ENCODE measurements at places on chromosomes 2 and 18.

- no peak for DNase-seq
Measured at GRCh38 chr2:191174442-191174841, 23.6 kb upstream of the STAT4 start.

- DNase-seq: no peak
Measured at GRCh38 chr2:222214885-222215284, 83.9 kb downstream of the PAX3 start.

DNA sequence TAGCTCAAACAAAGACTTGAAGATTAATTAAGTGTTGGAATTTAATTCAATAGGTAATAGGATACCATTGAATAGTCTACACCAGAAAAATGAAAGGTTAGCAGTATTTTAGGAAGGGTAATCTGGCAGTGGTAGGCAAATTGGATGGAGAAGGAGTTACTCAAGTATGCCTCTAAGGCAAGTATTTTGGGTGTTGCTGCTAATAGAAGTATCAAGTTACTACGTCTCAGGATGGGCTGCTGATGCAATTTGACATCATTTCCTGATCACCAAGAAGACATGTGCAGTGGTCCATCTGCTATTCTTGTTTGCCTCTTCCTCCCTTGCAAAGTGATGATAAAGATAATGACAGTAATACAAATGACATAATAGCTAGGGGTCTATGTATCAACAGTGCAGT lies 485.3 kb downstream of the TGIF1 start:
- no peak for DNase-seq

GRCh38 chr2:148006249-148007007 lies 14.1 kb downstream of the ORC4 start:
- no peak for DNase-seq

- no peak for DNase-seq
Measured at GRCh38 chr2:230423851-230424458, 8.0 kb downstream of the SP100 start.

DNA sequence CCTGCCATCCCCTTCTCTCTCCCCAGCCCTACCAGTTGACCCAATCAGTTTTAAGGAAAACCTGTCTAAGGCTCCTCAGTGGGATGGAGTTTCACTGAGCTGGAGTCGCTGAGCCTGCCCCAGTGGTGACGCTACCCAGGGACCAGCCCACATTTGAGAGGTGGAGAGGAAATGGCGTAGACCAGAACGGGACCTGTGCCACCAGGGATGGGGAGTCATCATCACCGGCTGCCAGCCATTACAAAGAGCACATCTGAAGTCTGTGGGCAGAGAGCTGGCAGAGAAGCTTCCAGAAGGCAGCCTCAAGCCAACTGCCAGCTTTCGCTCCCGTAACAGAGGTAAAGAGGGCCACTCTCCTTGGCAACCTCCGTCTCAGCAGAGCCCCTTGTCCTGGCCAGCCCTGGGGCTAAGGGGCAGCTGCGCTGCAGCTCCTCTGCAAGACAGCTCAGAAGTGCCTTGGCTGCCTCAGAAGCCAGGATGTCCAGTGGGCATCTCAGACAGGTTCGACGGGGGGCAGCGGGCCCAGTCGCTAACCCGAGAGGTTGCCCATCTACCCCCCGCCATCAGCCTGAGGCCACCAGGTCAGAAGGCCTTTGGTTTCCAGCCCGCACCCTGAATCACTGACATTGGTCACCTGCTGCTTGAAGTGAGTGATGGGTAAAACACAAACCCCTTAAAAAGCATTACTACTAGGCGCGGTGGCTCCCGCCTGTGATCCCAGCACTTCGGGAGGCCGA lies 15.4 kb downstream of the SDC1 start:
- DNase-seq: peak; percentile 73

- peak; percentile 35 for DNase-seq
Measured at GRCh38 chr2:225889452-225889851, 489.9 kb downstream of the NYAP2 start.

GRCh38 chr2:73130790-73131189 lies 18.0 kb upstream of the RAB11FIP5 start:
- DNase-seq: no peak

DNA sequence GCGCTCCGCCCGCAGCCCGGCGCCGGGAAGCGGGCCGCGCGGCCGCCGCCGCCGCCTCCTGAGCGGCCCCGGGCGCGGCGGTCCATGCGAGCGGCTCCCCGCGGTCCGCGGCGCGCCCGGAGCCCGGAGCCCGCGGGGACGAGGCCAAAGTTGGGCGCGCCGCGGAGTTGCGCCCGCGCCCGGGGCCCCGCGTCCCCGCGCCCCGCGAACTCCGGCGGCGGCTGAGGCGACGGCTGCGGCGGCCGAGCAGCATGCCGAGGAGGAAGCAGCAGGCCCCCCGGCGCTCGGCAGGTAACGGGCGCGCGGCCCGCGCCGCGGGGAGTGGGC lies 992 bp downstream of the TSHZ1 start:
- DNase-seq: no peak

DNA sequence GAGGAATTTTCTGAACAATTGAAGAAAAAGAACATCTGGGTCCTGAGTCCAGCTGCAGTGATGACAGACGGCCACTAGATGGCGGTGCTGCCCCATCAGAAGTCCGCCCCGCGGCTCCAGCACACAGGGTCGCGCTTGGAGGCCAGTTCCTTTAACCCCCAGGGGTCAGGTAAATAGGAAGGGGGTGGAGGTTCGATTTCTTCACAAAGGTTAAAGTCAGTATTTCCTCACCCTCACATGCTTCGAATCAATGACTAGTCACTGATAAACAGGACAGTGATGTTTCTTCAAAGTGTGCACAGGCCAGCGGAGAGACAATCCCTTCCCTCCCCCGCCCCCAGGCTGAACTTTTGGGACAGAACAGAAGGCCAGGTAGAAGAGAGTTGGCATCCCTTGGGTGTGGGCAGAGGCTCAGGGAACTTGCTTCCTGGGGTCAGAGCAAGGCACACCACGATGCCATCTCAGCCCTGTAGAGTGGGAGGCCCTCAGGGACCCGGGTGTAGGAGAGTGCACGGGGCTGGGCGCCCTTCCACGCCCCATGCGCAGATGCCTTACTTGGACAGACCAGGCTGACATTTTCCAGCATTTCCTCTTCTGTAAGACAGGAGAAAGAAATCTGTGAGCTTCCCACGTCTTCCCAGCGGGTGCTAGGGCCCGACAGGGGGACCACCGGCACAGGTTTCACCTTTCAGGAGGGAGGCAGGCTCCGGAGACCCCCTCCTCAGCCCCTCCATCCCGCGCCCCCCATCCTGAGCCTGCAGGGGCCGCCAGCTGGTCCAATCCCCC lies 722 bp downstream of the APOB start:
- DNase-seq: peak; percentile 76

DNA sequence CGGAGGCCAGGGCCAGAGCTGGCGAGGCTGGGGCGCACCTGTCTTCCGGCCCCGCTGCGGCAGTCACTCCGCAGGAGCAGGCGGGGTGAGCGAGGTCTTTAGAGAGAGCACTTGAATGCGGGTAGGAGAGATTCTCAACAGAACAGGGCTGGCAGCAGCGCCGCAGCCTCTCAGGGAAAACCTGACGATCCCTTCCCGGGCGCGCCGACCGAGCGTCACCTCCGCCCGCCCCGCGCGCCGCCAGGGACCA lies 526 bp downstream of the PRKRA start:
- DNase-seq: no peak

GRCh38 chr2:99159594-99159993 lies 4.8 kb downstream of the LIPT1 start:
- no peak for DNase-seq

DNA sequence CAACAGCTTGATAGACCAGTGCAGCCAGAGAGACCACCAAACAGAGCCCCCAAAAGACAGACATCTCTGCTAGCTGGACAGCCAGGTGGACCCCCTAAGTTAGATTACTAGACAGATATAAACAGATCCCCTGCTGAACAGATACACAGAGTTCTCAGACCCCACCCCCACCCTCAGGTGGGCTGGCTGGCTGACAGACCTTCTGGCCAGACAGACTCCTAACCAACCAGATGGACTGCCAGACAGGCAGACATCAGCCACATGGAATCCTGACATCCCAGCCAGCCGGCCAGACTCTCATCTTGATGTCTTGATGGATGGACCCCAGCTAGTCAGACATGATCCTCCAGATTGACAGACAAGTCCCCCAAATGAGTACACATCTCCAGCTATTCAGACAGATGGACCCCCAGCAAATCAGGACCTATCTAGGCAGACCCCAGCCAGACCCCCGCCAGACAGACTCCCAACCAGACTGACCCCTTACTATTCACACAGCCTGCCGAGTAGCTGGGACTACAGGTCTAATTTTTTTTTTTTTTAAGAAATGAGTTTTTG lies 18.0 kb downstream of the PTPN18 start:
- no peak for DNase-seq

GRCh38 chr18:44871771-44872170 lies 191.1 kb downstream of the SETBP1 start:
- no peak for DNase-seq

DNA sequence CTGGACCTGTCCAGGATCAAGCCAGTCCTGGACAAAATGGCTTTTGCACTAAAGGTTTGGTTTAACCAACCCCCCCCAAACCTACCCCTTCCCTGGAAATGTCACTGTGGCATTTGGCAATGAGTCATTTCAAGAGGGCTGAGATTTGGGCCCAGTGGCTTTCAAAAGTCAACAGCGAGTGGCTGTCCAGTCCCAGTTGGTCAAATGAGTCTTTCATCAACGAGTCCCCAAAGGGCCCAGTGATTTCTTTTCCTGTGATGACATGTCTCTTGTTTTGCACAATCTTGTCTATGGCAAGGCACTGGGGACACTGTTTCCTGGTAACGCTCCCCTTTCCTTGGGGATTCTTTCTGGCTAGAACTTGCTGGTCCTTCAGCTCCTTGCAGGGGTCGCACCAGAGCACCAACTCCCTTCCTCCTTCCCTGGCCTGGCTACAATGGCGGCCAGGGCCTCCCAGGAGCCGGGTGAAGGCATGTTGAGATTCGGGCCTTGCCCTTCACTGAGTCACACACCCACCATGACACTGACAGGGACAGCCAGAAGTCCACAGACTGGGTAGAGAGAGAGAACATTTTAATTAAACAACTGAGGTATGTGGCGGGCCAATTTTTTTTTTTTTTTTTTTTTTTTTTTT lies 87.2 kb downstream of the SMAD7 start:
- no peak for DNase-seq

GRCh38 chr2:160609346-160609745 lies 115.7 kb upstream of the RBMS1 start:
- no peak for DNase-seq

- no peak for DNase-seq
Measured at GRCh38 chr18:12515550-12515949, 107.8 kb downstream of the PRELID3A start.

GRCh38 chr2:17576802-17577201 lies 36.3 kb downstream of the VSNL1 start:
- DNase-seq: no peak
